H7 (cell line): ENCODE measurements at places on chromosomes 12 and 14.

DNA sequence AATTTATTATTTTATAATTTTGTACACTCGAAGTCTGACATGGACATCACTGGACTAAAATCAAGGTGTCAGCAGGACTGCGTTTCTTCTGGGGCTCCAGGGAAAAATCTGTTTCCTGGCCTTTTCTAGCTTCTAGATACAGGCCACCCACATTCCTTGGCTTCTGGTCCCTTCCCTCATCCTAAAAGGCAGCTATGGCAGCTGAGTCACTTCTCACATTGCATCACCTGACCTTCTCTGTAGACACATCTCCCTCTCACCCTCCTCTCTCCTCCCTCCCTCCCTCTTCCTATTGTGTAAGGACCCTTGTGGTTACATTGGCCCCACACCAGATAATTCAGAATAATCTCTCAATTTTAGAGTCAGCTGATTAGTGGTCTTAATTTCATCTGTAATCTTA is 92.4 kb downstream of the RPS6KA5 start:
- DNase-seq, result no peak

DNA sequence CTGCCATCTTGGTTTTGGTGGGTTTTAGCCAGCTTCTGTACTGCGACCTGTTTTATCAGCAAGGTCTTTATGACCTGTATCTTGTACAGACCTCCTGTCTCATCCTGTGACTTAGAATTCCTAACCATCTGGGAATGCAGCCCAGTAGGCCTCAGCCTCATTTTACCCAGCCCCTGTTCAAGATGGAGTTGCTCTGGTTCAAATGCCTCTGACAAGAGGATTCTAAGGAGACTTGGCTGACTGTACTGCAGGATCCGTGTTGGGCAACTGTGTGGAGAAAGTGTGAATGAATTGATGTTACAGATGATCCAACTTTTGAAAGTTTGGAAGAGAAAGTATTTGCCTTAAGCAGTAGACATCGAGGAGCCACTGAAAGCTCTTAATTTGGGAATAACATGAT is 91.0 kb downstream of the TTLL5 start:
- no peak for DNase-seq

DNA sequence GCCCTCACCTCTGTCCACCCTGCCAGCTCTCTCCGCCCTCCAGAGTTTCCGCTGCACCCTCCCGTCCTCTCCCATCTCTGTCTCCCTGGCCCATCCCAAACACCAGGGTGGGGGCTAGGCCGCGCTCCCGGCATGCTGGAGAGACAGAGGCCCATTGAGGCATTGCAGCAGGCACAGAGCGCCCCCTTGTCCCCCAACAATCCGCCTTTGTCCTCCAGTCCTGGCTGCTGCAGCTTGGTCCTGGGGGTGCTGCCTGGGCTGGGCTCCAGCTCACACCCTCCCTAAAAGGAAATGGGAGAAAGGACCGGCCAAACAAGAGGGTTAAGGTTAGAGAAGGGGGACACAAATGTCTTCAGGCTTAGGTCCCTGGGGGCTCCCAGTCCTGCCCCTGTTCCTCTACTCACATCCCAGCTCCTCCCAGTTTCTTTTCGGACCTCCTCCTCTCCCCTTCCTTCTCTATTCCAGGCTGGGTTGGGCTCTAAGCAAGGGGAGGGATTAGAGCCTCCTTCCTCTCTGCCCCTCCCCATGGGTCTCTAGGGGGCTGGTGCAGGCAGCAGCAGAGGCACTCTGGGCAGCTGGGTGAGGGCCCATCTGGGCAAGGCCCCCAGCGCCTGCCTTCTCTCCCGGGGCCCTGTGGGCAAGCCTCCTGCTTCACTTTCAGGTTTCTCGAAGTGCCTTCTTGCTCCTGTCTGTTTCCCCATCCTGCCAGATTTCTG is at the start of gene CMTM5:
TSS of gene CMTM5 (plus strand) at position 565 of the 716 bp plus-strand sequence. CDS start 206 bp downstream, outside the sequence.
- peak; percentile 94 for DNase-seq

- peak; percentile 94 for DNase-seq
These were observed 11.2 kb downstream of the ESRRB start for GRCh38 chr14:76386944-76387782.

DNA sequence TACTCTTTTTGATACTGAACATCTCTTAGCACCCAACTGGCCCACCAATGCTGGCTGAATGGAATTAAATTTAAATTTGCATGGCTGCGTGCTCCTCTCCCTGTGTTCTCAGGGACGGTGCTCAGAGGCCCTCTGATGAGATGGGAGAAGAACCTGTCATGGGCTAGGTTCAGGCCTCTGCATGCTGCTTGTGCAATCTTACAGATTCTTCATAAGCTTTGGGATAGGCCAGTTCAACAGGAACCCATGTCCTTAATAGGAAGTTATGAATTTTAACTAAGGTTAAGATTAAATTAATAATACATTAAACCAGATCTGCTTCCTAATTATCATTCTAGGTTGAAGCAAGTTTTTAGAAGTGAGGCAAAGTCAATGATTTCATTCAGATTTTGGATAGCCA is 119.7 kb upstream of the LRIG3 start:
- DNase-seq, result no peak

DNA sequence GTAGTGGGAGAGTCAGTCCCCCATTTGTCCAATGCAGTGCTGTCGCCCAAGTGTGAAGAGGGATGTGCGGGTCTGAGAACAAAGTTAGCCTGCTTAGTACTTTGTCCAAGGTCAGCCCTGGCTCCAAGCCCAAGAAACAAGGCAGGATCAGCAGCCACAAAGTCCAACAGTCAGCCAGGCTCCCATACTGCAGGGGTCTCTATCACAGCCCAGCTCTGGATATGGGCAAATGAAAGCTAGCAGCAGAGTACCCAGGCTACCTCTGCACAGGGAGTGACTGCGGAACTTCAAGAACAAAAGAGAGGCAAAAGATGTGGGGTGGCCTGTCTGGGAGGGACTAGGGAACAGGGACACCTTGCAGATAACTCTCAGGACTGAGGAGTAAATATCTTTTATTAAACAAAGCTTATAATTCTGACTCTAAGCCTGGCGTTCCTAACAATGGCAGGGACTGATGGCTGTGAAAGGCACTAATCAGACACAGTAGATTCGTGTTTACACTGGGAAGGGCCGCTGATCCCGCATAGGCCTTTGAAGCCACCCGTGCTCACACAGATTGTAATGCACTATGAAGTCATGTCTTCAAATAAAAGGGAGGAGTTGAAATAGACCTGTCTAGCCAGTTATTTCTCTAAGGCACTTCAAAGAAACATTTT is 91.0 kb upstream of the EEA1 start:
- no peak for DNase-seq

- DNase-seq, result no peak
These were observed 213.2 kb upstream of the DIO3 start for GRCh38 chr14:101347893-101348777.

DNA sequence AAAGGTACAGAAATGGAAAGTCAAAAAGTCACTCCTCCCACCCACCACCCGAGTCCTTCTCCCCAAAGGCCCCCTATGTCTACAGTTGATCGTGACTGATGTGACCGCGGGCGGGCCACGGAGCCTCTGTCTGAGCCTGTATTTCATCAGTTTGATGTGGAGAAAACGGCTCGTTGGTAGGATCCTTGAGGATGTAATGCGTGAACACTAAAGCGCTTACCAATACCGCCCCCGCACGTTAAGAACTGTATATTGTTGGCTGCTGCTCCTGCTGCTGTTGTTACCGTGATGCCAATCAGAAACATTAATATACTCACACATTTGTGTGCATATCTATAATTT is 24.6 kb upstream of the UBC start:
- DNase-seq, result peak; percentile 53

DNA sequence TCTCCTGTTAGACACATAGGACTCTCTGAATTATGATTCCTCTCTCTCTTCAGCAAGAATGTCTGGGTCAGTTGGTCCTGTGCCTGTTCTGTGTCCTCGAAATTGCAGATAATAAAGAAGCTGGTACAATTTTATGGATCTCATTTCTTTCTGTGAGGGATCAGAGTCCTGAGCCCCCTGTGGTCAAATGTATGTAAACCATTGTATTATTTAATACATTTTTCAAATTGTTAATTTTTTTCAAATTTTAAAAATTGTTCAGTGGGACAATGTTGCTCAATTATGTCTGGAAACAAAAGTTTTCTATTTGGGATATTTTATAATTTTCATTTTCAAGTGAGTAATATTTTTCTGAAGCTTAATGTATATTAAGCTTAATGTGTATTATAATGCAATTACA is 513.5 kb downstream of the CCER1 start:
- DNase-seq, result no peak

GRCh38 chr12:104167519-104168458 is 29.8 kb upstream of the NFYB start:
- no peak for DNase-seq

- no peak for DNase-seq
These were observed 54.7 kb downstream of the RPS6KA5 start for GRCh38 chr14:91005716-91006115.

- DNase-seq, result no peak
These were observed 20.0 kb downstream of the C12orf76 start for GRCh38 chr12:110028323-110028722.

DNA sequence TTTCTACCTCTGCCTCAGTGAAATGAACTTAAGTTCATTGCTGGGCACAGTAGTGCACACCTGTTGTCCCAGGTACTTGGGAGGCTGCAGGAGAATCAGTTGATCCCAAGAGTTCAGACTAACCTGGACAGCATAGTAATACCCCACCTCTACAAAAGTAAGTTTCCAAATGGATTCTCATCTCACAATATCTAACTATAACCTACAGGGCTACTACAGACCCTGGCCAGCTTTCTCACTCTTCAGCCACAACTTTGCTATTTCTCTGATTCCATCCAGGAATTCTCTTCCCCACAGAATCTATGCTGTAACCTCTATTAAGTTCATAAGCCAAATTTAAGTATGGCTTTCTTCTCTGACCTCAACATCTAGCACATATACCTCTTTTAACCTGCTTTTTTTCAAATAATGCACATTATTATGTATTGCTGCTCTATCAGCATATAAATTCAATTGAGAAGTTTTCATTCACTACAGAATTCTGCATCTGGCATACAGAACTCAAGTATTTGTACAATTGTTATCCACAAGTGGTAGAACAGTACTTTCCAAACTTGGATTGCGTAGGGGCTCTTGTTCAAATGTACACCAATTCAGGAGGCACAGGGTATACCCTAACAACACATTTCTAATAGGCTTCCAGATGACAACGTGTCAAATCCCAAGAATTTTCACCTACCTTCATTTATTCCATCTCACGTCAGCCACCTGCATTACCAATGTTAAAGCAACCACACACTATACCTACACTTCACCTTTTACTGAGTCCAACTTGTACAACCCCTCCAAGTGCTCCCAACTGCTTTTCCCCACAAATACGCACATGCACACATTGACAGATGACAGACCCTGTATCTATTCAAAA is 3.8 kb downstream of the RPS29 start:
- DNase-seq, result no peak

GRCh38 chr12:105832806-105833205 is 305.9 kb downstream of the NUAK1 start:
- DNase-seq, result no peak

- no peak for DNase-seq
These were observed 380.4 kb downstream of the ETNK1 start for GRCh38 chr12:23005387-23005786.

GRCh38 chr12:106031761-106032622 is 106.8 kb downstream of the NUAK1 start:
- DNase-seq, result no peak

DNA sequence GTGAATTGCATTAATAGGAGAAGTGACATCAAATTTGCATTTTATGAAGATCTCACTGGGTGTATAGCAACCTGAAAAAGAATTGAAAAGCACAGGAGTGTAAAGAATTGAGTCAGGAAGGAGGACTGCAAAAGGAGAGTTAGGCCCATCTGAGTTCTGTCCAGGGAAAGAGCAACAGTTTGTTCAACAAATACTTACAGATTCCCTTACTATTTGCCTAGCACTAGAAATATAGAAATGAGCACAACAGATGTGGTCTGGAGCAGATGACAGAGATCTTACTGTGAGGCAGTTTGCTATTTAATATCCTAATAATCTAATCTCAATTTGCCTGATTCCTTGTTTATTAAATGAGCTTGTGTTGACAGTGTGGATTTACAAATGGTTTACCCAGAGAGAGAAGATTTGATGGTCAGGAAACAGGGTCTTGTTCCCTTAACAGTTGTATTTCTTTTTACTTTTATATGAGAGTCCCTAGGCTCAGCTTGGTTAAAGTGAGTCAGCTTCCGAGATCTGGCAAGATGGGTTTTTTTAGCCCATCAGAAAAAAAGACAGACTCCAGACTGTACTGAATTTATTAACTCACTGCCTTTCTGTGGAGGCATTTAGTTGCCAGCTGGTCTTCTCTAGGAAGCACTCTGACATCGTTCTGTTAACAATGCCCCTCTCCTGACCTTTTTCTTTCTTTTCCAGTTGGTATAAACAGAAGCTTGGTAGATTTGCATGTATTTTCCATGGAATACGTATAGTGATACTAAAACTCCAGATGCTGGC is 229.7 kb downstream of the TTC6 start:
- no peak for DNase-seq

DNA sequence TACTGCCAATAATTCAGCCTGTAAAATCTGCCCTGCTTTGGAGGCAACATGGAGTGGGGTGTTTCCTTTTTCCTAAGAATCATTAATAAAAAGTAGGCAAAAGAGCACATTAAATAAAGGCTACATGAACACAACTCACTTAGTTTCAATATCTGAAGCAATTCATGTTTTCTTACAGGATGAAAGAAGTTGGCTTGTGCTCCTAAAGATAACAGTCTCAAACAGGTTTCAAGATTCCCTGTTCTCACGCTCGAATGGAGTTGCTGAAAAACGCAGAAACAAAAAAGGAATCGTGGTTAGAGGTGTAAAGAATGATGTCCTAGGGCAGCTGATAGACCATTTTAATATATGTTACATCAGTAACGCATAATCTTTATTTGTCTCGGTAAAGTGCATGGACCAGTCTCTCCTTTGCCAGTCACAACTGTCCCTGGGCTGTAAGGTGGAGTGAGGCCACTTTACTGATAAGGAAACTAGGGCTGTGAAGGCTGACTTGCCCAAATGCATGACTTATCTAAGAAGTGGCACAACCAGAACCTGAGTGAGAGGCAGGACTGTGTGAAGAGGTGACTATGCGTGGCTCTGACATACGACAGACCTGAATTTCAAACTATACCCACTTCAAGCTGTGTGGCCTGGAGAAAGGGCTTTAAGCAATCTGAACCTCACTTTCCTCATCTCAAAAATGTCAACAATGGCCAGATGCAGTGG is 12.6 kb downstream of the GIT2 start:
- DNase-seq, result no peak

DNA sequence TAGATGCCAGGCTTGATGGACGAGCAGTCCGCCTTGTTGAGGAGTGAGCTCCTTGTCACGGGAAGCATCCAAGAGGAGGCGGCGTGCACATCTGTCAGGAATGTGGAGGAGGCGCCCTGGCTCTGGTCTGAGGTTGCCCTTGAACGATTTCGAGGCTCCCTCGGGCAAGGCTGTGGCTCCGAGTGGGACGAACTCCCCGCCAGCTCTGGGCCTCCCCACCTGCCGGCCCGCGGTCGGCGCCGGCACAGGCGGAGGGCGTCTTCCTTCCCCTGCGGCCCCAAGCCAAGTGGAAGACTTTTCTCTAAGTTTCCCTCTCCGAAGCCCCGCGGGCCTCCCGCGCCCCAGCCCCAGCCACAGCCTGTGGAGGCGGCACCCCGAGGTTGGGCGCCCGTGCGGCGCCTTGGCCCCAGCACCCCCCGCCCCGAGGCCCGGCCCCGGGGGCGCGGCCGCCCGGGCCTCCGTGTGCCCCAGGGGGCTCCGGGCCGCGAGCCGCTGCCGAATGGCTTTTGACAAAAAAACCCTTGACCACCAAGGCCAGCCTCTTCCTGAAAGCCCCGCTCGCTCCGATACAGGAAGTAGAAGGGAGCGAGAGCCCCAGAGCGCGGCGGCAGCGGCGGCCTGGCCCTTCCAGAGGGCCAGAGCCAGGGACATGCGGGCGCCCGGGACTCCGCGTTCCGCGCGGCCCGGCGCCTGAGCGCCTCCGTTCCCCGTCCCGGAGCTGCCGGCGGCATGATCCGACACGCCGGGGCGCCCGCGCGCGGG is at the start of gene RIN3:
TSS of gene RIN3 (plus strand) at position 578 of the 762 bp plus-strand sequence. CDS start at position 730, 152 bp downstream.
- DNase-seq, result peak; percentile 89
